Fibroblast of skin of left quadriceps (primary cell): ENCODE measurements at places on chromosomes 3 and 15.

GRCh38 chr15:39202641-39203040 is 378.2 kb upstream of the THBS1 start:
- DNase-seq, result no peak

- no peak for DNase-seq
Measured at GRCh38 chr3:175670557-175670956, 811.4 kb downstream of the NAALADL2 start.

GRCh38 chr3:192514081-192514753 is 213.1 kb downstream of the FGF12 start:
- DNase-seq, result peak; percentile 8

DNA sequence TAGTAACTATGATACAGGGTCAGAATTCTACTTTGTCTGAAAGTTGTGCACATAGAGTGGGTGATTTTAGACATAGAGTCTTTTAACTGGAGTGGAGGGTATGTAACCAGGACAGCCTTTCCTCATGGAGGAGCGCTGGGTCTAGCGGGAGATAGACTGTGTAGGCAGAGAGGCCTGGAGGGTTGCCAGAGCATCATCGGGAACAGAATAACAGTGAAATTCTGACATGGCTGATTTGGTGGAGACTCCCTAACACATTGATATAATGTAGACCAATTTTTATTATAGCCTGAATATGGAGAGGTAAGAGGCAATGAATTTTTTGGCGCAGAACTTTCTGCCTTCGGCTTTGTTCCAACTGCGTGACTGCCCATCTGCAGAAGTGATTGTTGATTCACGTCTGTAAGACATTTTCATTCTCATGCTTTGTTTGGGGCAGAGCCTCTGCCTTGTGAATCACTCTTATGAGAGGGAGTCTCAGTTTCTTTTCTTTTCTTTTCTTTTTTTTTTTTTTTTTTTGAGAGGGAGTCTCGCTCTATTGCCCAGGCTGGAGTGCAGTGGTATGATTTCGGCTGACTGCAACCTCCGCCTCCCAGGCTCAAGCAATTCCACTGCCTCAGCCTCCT is 16.0 kb downstream of the LPP start:
- DNase-seq, result no peak

- DNase-seq, result no peak
Measured at GRCh38 chr15:55245059-55245458, 44.6 kb downstream of the RAB27A start.
